ENCODE measurements at places on chromosomes 11 and 22.

- H3K4me1 ChIP-seq: no peaks in the 10 kb centered on the region
- no peak overlapping the region for H3K27ac ChIP-seq
- H3K36me3 ChIP-seq: no peaks in the 10 kb centered on the region
- H3K27me3 ChIP-seq: no peaks in the 10 kb centered on the region
- H3K4me3 ChIP-seq: no peak overlapping the region
Observed at GRCh38 chr11:72309074-72309598, 65.2 kb upstream of the PHOX2A start.

- H3K36me3 ChIP-seq: no peaks in the 10 kb centered on the region
- no peak overlapping the region for H3K27ac ChIP-seq
- H3K4me3 ChIP-seq: no peak overlapping the region
- no peak for DNase-seq
- no peaks in the 10 kb centered on the region for H3K4me1 ChIP-seq
- no peaks in the 10 kb centered on the region for H3K27me3 ChIP-seq
Observed at GRCh38 chr22:40002935-40003715, 8.4 kb downstream of the FAM83F start.

GRCh38 chr11:76589964-76590950 lies 80.3 kb downstream of the LRRC32 start:
- DNase-seq: no peak
- H3K27me3 ChIP-seq: no peaks in the 10 kb centered on the region
- H3K27ac ChIP-seq: no peak overlapping the region
- no peaks in the 10 kb centered on the region for H3K36me3 ChIP-seq
- no peak overlapping the region for H3K4me3 ChIP-seq

GRCh38 chr11:126743628-126744027 lies 256.9 kb downstream of the KIRREL3 start:
- H3K36me3 ChIP-seq: no peaks in the 10 kb centered on the region
- H3K4me3 ChIP-seq: no peak overlapping the region
- no peak overlapping the region for H3K27ac ChIP-seq
- H3K4me1 ChIP-seq: no peaks in the 10 kb centered on the region

GRCh38 chr11:17992916-17993315 lies 19.9 kb downstream of the SERGEF start:
- H3K27ac ChIP-seq: no peak overlapping the region
- no peak overlapping the region for H3K4me3 ChIP-seq
- H3K4me1 ChIP-seq: no peaks in the 10 kb centered on the region
- H3K27me3 ChIP-seq: no peaks in the 10 kb centered on the region
- H3K36me3 ChIP-seq: no peaks in the 10 kb centered on the region
- DNase-seq: no peak

DNA sequence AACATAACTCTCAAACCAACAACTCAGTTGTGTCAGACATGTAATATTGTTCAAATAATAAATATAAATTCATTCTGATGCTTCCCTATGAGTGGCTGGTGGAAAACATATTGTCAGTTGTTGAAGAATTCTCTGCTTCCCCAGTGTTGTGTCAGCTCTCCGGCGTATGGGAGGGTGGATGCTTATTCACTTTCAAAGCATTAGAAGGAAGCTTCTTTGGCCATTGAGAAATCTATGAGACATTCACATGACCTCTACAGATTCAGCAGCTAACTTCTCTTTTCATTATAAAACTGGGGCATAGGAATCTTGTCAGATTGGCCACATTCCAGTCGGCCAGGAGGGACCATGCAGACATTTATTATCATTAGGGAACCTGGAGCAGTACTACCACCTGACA lies 2.9 kb downstream of the OR51V1 start:
- no peak overlapping the region for H3K4me3 ChIP-seq
- H3K27ac ChIP-seq: no peak overlapping the region
- H3K36me3 ChIP-seq: no peaks in the 10 kb centered on the region
- no peak for DNase-seq

DNA sequence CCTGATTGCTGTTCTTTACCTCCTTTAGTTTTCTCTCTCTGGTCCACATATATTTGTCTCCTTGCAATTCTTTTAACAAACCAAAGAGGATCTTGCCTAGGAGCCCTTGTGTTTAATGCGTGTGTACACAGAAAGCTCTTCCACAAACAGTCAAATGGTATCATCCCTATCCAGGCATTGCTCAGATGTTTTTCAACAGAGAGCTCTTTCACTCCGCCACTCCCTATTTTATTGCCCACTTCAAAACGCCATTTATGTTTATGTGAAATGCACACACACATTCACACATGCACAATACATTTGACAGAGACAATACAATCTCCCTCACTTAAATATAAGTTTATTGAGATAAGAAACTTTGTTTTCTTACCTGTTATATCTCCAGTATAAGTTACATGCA lies 4.7 kb downstream of the OR5AP2 start:
- no peaks in the 10 kb centered on the region for H3K4me1 ChIP-seq
- H3K27ac ChIP-seq: no peak overlapping the region
- H3K36me3 ChIP-seq: no peaks in the 10 kb centered on the region
- H3K4me3 ChIP-seq: no peak overlapping the region
- no peaks in the 10 kb centered on the region for H3K27me3 ChIP-seq

DNA sequence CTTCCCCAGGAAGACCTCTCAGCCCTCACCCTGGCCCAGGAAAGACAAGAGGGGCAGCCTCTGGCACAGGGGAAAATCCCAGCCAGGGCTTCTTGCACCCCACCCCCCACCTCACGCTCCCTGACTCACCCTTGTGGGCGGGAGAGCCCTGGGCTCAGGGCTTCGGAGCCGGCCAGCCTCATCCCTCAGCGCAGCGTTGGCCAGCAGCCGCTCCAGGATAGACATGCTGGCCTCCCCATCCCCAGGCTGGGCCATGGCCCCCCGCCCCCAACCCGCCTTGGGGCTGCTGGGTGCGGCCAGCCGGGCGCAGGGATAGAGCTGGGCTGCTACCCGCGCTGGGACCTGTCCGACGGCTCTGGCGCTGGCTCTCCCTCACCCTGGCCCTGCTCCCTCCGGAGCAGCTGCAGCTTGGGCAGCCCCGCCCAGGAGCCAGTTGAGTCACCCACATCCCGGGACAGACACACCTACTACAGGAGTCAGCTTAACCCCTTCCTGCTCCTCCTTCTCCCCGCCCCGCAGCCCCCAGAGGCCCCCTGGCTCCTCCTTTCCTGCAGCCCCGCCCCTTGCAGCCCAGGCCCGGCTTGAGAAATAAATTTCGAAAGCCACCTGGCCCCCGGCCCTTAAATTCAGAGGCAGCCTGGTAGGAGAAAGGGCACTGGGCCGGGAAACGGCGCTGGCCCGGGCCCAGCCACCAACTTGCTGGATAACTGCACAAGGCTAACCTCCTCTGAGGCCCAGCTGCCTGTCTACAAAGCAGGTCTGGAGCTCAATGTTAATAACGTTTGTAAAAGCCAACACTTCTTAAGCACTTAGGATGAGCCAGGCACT lies 13.4 kb downstream of the TNKS1BP1 start:
- H3K36me3 ChIP-seq: peaks cover 77% of the 10 kb centered on the region
- peak overlapping the region; percentile 46 for H3K4me3 ChIP-seq
- peaks cover 38% of the 10 kb centered on the region for H3K4me1 ChIP-seq
- H3K27ac ChIP-seq: peak overlapping the region; percentile 55
- H3K27me3 ChIP-seq: no peaks in the 10 kb centered on the region

DNA sequence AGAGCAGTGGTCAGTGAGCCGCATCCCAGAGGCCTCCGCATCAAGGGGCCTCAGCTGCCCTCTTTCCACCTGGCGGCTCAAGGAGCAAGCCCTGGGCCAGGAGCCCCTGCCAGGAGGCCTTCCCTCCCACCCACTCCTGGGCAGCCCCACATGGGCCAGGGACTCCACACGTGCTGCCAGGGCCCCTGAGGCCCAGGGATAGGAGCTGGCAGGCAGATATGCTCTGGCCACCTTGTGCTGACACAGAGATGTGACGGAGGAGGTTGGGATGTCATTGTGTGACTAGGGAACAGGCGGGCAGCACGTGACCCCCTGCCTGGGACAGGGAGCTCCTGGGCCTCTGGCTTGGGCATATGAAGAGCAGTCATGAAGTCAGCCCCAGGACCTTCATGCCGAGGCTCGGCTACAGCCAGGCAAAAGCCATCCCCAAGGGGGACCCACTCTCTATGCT lies 77.9 kb downstream of the PIWIL3 start:
- H3K4me1 ChIP-seq: peaks cover 17% of the 10 kb centered on the region
- H3K36me3 ChIP-seq: no peaks in the 10 kb centered on the region
- no peak for DNase-seq
- H3K4me3 ChIP-seq: no peak overlapping the region

DNA sequence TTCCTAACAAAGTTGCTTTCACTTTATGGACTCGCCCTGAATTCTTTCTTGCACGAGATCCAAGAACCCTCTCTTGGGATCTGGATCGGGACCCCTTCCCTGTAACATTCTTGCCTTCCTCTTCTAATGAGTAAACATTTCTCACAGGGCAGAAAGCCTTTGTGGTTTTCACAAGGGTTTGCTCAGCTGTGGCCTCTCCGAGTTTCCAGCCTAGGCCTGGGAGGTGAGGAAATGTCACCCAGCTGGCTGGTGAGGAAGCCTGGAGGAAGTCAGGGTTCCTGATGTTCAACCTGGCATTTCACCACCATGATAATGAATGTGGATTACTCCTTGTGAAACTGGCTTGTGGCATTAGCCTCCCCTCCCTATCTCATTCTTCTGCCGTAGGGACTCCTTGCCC lies 224.9 kb downstream of the DSCAML1 start:
- H3K36me3 ChIP-seq: no peaks in the 10 kb centered on the region
- H3K27me3 ChIP-seq: no peaks in the 10 kb centered on the region
- no peaks in the 10 kb centered on the region for H3K4me1 ChIP-seq
- no peak overlapping the region for H3K27ac ChIP-seq
- no peak overlapping the region for H3K4me3 ChIP-seq

DNA sequence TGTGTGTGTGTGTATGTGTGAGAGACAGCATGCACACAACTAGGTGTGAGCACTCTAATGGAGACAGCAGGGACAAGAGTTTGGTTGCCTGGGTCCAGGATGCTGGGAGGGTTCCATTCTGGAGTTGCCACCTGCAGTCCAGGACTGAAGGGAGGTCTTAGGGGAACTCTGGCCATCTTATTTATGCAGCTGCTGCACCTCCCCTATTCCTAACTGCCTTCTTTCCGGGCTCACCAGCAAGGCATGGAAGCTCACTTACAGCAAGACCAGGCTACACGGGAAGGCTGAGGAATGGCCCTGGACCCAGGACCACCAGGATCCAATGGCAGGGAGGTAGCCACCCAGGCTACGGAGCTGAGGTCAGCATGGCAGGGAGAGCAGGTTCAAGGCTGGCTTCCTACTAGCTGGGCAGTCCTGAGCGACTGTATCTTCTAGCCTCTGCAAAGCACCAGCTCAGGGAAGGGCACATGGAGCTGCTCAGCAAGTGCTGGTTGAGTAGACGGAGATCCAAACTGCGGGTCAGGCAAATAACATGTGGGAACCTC lies 42.2 kb upstream of the B3GAT1 start:
- no peaks in the 10 kb centered on the region for H3K36me3 ChIP-seq
- no peaks in the 10 kb centered on the region for H3K4me1 ChIP-seq
- no peak overlapping the region for H3K27ac ChIP-seq
- DNase-seq: no peak

GRCh38 chr11:69560141-69560790 lies 78.8 kb downstream of the LINC01488 start:
- no peak overlapping the region for H3K4me3 ChIP-seq
- H3K36me3 ChIP-seq: no peaks in the 10 kb centered on the region
- no peaks in the 10 kb centered on the region for H3K27me3 ChIP-seq
- no peak for DNase-seq
- H3K27ac ChIP-seq: no peak overlapping the region

DNA sequence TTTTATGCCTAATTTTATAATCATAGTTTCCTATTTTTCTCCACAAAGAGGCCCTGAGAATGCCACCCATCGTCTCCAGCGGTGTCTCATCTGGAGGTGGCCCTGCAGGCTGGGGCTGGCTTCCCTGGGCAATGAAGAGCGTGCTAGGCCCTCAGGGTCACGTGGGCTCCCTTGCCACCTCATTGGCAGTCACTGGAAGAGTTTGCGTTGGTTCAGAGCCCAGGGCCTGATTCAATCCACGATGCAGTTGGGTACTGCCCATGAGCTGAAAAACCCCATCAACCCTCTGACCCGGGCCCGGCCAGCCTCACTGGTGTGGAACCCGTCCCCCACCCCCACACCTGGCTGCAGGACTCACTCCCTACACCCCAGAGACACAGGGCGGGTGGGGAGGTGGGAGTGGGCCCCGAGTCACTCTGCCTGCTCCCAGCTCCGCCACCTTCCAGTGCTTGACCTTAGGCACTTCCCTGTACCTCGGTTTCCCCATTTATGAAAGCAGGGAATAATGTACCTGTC lies 43.4 kb upstream of the A4GALT start:
- no peaks in the 10 kb centered on the region for H3K27me3 ChIP-seq
- H3K4me1 ChIP-seq: peaks cover 29% of the 10 kb centered on the region
- no peak for DNase-seq
- H3K4me3 ChIP-seq: no peak overlapping the region
- 0 out of 2 replicates have a peak, but pooled peaks cover 2% of the 10 kb centered on the region for H3K36me3 ChIP-seq
- no peak overlapping the region for H3K27ac ChIP-seq

GRCh38 chr11:62880231-62880802 lies 379 bp upstream of the SLC3A2 start:
- H3K27ac ChIP-seq: peak overlapping the region; percentile 88
- H3K4me3 ChIP-seq: peak overlapping the region; percentile 84
- no peak for DNase-seq
- H3K36me3 ChIP-seq: peaks cover 43% of the 10 kb centered on the region

- H3K27me3 ChIP-seq: peaks cover 11% of the 10 kb centered on the region
- no peak overlapping the region for H3K4me3 ChIP-seq
- H3K27ac ChIP-seq: no peak overlapping the region
Observed at GRCh38 chr22:43320943-43321900, 21.9 kb downstream of the SCUBE1 start.

DNA sequence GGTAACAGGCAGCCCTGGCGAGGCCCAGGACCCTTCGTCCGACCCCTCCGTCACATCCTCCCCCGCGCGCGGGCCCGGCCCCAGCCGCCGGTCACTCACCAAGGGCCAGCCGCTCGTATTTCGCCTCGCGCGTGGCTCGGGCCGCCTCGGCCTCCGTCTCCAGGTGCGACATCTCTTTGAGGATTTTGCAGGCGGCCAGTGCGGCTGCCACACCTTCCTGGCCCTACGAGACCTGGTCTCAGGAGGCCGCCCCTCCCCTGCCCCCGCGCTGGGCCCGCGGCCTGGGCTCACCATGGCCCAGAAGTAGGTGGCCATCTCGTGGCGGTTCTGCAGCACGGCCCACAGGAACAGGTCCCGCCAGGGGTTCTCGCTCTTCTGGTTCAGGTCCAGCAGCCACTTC lies 14.1 kb downstream of the TSSC4 start:
- no peaks in the 10 kb centered on the region for H3K36me3 ChIP-seq
- no peak overlapping the region for H3K4me3 ChIP-seq
- H3K27me3 ChIP-seq: peaks cover 21% of the 10 kb centered on the region
- 0 out of 2 replicates have a peak, but pooled peaks cover 4% of the 10 kb centered on the region for H3K4me1 ChIP-seq

DNA sequence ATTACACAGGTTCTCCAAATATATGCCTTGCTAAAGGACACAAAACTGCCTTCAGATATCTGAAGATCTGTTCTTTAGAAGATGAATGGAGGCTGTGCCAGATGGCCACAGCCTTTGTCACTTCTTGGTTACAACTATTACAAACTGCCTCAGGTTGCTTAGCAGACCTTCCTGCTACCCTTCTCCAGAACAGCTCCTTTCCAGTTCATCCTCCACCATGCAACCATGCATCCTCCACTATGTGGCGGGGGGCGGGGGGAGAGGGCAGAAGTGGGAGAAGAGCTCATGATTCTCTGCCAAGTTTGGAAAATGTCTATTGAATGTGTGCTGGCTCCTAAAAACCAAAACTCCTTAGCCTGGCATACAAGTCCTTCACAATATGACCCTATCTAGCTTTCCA lies 267.5 kb downstream of the TTC28 start:
- no peak overlapping the region for H3K27ac ChIP-seq
- peaks cover 3% of the 10 kb centered on the region for H3K27me3 ChIP-seq
- no peak for DNase-seq
- H3K4me3 ChIP-seq: no peak overlapping the region
